ENCODE measurements at places on chromosomes 11 and 22.

DNA sequence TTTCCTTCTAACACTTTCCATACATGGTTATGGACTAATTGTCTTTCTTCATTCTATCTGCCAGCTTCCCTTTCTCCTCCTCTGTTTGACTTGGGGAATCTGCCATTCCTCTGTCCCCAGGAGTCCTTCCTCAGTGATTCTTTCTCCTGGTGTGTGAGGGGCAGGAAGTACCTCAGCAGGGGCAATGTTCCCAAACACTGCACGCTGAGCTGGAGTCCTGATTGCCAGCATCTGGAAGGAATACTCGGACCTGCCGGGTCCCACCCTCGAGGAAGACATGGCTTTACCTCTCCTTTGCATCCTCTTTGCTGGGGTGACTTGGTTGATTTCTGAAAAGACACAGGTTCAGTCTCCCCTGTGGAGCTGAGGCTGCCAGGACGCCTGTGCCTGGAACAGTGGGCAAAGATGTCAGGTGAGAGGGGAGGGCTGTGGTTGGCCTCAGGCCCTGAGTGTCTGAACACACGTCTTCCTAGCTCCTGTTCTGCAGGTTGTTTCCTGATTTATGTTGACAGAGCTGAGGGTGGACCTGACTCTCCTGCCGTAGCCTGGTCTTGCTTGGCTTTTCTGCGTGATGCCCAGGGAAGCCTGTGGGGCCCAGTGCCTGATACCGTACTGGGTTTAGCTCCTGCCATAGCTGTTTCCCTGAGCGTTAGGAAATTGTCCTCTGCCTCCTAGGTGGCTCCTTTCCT, 4.3 kb downstream of the COX8A start:
- DNase-seq = no peak

- no peak for DNase-seq
Observed at GRCh38 chr11:24093375-24093774, 403.5 kb upstream of the LUZP2 start.

- no peak for DNase-seq
Observed at GRCh38 chr11:6647836-6648235, 7.8 kb downstream of the DCHS1 start.

DNA sequence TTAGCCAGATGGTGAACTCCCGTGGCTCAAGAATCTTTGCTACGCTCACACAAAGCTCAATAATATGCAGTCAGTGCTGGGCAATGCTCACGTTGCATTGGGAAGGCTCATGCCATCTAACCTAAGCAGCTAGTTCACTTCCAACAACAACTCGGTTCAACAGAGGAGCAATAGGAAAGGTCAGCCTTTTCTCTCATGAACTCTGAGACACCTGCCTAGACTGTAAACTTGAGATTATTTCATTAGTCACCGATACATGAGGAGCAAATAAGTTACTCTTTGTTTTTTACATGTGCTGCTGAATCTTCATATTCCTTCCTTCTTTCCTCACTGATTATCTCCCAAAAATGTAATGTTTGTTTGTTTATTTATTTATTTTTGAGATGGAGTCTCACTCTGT, 9.0 kb downstream of the SLC5A4 start:
- no peak for DNase-seq

DNA sequence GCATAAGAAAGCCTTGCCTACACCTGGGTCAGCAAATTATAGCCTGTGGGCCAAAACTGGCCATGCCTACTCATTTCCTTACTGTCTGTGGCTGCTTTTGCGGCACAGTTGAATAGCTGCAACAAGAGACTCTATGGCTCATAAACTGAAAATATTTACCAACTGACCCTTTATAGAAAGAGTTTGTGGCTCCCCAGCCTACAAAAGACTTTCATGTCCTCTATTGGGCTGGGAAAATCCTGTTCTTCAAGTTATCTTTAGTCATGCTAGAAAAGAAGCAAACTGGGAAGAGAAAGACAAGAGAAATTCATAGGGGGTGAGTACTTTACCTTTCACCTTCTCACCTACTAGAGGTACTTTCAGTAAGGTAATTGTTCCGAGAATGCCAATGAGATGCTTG, 175.1 kb downstream of the SWAP70 start:
- no peak for DNase-seq

- DNase-seq = no peak
Observed at GRCh38 chr11:96263238-96263763, 79.7 kb downstream of the MAML2 start.

All from effector memory CD8-positive, alpha-beta T cell (primary cell).